ENCODE measurements at places on chromosomes 5 and 9. TPM values are rescaled to one million over a fixed set of nuclear protein-coding genes. Genes with fewer than 3 reads are reported as not detected.

GRCh38 chr9:120886490-120886967, 9.5 kb upstream of the PHF19 start:
- DNase-seq, result no peak

- no peak for DNase-seq
Measured at GRCh38 chr5:34055667-34056066, 12.7 kb upstream of the C1QTNF3 start.

The CCL27 gene
- total RNA-seq, result 0.67 TPM

The DND1 gene
- 0.41 TPM for total RNA-seq

DNA sequence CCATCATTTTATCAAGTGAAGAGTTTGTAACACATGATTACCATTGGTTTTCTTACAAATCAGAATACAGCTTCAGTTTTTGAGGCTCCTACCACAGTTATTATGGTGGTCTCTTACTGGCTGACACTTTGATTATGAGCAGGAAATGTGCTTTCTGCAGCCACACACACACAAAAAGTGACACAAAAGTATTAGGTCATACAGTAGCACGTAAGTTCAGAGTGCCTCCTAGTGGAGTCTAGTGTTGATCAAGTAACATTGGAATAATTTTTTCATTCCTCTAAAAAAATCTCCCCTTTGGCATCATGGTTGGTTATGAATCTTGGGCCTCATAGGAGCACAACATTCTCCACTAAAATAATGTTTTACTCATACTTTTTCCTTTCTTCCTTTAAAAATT, 37.6 kb downstream of the PAM start:
- DNase-seq, result no peak

DNA sequence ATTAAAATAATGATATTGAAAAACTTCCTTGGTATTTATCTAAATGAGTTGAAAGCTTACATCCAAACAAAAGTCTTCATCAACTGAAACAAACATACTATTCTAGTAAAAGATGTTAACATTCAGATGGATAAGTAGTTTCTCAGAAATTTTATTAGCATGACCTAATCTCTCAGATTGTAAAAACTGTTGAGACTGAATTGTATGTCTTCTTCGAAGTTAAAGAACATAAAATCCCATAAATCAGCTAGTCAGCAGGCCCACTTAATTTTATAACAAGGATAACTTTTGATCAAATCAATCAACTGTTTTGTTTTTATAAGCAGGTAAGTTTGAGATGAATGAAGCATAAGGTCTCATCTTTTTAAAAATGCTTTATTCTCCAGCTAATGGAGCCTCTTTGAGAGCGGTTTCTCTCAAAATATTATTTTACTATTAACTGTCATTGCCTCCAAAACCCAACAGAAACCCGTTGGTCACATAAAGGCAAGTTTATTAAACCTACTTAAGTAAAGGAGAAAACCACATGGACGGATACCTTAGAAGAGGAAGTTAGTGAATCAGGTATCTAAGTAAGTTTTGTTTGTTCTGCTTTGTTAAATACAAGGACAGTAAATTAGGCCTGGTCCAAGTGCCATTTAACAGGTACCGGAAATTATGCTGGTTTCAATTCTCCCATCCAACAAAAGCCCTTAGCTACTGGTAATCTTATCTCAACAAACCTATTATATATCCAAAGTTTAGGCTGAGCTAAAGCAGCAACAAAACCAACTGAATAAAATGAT, 457.0 kb downstream of the PDE4D start:
- DNase-seq, result no peak

DNA sequence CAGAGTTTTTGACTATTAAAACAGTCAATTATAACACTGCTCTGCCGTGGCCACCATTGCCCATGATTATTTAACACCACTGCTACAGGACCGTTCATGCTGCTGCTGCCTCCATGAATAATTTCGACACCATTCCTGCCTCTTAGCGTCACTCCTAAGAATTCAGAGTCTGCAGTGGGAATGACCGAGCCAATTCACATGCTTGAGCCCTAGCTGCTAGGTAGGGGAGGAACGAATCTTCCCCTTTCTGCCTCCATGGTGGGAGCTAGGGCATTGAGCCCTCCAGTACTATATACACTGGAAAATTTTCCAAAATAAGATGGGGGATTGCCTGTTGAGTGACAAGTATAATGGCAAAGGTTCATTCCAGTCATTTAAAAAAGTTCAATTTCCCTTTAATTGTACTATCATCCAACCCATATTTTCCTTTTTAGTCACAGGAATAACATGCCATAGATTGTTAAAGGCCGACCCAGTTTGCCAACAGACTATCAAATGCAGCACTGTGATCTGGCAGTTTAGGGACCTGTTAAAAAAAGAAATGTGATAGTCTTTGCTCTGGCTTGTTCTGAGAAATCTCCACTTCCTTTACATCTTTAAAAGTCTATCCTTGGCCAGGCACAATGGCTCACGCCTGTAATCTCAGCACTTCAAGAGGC, 13.5 kb upstream of the B4GALT1 start:
- no peak for DNase-seq

DNA sequence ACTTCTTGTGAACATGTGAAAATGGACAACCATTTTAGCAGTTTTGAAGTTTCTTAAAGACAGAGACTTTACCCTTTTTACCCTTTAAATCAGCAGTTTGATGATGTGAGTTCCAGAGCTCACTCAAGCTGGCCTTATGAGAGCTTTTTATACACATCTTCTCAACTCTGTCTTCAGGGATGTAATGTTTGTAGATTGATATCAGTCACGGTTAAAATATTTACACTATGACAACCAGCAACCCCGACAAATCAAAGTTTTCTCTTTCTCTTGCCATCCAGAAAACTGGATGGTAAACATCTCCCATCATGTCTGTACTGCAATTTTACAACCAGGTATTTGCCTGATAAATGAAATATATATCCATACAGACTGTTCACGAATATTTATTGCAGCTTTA, 233.4 kb upstream of the ST8SIA4 start:
- DNase-seq, result no peak

GRCh38 chr5:16450163-16450562, 15.4 kb downstream of the ZNF622 start:
- no peak for DNase-seq

The LRRC70 gene
- total RNA-seq, result 5.7 TPM

GRCh38 chr5:146179696-146180095, 2.8 kb downstream of the LARS1 start:
- no peak for DNase-seq

GRCh38 chr5:74361406-74362358, 278.8 kb downstream of the ENC1 start:
- no peak for DNase-seq

- DNase-seq, result no peak
Measured at GRCh38 chr5:73945505-73945904, 319.5 kb downstream of the ARHGEF28 start.

The KIAA0825 gene
- total RNA-seq, result 5.1 TPM

- no peak for DNase-seq
Measured at GRCh38 chr9:116247284-116247683, 93.7 kb downstream of the PAPPA start.

DNA sequence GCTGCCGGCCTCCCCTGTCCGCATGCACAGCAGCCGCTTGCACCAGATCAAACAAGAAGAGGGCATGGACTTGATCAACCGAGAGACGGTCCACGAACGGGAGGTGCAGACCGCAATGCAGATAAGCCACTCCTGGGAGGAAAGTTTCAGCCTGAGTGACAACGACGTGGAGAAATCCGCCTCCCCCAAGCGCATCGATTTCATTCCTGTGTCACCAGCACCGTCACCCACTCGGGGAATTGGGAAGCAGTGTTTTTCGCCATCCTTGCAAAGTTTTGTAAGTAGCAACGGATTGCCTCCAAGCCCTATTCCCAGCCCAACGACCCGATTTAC, 75.3 kb downstream of the PIP5K1B start:
- DNase-seq, result no peak

DNA sequence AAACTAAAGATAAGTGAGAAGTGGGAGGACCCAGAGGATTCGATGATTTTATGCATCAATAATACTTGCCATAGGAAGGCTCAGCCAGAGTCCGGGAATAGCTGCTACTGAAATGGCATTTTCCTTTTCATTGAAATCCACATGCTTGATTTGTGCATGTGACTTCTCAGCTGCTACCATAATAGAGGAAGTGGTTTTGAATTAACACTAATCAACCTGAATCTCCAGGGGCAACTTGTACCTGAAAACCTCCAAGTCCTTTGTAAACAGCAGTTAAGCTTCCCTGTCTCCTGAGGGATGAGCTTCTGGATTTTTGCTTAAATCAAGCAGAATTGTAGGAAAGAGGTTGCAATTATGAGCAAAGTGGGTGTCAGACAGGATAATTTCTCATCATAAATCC, 124.9 kb downstream of the PPP2R2B start:
- no peak for DNase-seq

DNA sequence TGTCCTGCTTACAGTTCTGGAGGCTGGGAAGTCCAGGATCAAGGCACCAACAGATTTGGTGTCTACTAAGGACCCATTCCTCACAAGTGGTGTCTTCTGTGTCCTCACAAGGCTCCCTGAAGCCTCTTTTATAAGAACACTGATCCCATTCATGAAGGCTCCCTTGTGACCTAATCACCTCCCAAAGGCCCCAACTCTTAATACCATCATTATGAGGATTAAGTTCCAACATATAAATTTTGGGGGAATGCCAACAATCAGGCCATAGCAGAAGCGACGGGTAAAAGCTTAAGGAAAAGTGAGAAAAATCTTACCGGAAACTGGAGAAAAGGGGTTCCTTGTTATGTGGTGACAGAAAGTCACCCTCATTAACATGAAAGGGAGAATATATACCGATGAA, 11.2 kb downstream of the CTNNAL1 start:
- no peak for DNase-seq

The HMCN2 gene
- total RNA-seq, result 3.7 TPM

GRCh38 chr5:116806836-116807235, 232.2 kb upstream of the SEMA6A start:
- no peak for DNase-seq

DNA sequence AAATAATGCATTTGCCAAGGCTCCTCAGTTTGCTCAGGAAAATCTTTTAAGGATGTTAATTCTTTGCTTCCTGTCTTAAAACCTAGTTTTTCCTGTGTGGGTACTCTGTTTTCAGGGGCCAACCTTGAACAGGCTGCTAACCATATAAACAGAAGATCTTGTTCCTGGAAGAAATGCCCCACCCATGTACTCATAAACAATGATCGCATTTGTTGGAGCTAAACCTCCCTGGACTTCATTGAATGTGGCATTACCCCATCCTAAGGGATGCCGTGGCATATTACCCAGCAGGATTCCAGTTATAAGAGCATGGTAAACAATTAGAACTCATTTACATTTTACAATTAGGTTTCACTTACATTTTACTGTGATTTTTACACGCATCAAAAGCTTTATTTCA, 436.0 kb downstream of the ZNF608 start:
- DNase-seq, result peak; percentile 12

GRCh38 chr5:76332611-76333205, 70.4 kb upstream of the IQGAP2 start:
- DNase-seq, result no peak

DNA sequence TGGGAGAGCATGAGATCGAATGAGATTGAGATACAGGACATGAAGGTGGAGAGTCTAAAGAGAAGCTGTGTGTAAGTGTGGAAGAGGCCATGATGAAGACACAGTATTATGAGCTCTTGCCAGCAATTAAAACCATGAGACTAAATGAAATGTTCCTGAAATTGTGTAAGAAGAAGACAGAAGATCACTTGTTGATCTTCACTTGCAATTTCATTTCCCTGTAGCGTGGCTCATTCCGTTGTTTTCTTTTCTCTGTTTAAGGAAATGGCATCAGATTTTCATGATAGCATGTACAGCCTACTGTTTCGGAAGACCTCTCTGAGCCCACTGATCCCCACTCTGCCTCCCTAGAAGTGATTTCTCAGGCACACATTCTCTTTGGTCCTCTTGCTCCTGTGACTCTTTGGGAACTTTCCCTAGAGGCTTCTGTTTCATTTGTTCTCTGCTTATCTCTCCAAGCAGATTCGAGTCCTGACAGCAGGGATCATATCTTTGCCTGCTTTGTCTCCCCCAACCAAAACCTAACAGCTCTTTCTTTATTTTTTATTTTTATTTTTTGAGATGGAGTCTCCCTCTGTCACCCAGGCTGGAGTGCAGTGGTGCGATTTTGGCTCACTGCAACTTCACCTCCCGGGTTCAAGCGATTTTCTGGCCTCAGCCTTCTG, 16.8 kb downstream of the PIP5K1B start:
- DNase-seq, result no peak

- DNase-seq, result no peak
Measured at GRCh38 chr5:15387931-15388524, 112.0 kb upstream of the FBXL7 start.

GRCh38 chr5:73263001-73263710, 90.2 kb downstream of the TMEM174 start:
- no peak for DNase-seq

DNA sequence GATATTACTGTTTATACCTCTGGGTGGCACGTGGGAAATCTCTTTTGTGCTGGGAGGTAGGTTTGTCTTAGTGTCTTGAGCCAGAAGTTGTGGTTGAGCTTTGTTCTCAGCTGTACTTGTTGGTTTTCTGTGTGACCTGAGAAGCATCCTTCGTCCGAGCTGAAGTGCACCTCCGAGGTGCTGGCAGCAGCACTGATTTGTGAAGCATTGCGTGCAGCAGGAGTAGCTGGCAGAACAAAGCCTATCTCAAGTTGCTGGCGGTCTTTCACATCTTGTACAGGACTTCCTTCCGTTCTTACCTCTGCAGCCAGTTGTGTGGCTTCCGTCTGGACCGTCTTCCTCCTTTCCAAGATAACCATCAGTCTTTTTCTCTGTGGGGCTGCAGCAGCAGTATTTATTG, 4.3 kb downstream of the PRRC2B start:
- DNase-seq, result no peak

DNA sequence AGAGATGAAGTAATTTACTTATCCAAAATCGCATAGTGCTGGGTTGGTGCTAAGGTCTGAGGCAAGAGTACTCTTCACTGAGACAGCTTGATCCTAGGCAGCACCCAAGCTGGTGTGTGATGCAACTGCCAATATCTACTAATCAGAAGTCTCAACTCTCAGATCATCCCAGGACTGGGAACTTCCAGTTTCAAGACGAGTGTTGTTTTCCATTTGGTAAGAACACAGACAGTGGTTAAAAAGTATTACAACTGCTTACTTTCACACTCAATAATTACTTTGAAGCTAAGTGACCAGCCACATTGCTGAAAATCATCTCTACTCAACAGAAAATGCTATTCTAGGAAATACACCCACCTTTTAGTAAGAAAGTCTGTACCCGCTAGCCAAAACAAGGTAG, 45.3 kb downstream of the FBXW11 start:
- no peak for DNase-seq

The FOXD4L4 gene
- total RNA-seq, result not detected

The GKAP1 gene
- total RNA-seq, result 4.4 TPM

DNA sequence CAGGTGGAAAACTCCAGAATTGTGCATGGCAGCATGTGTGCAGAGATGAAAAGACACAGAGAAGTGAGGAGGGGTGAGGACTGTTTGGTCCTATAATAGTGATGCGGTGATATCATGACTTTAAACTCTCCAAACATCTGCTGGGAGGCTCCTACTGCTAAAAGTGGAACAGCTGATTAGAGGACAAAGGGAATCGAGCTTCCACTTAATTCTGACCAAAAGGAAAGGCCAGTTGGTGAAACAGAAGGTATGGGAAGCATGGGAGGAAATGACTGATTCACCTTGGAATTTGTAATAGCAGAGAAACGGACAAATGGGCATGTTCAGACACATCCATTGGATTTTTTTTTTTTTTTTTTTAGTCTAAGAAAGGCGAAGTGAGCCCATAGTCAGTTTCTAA, 67.5 kb upstream of the MAMDC2 start:
- DNase-seq, result no peak

GRCh38 chr9:130433168-130433946, 11.4 kb upstream of the ASS1 start:
- DNase-seq, result peak; percentile 81

GRCh38 chr9:113741886-113742854, 133.9 kb upstream of the ZNF618 start:
- no peak for DNase-seq

The BTNL3 gene
- 0.42 TPM for total RNA-seq
